ENCODE measurements at places on chromosomes 1 and 21. TPM values are rescaled to one million over a fixed set of nuclear protein-coding genes. Genes with fewer than 3 reads are reported as not detected.

DNA sequence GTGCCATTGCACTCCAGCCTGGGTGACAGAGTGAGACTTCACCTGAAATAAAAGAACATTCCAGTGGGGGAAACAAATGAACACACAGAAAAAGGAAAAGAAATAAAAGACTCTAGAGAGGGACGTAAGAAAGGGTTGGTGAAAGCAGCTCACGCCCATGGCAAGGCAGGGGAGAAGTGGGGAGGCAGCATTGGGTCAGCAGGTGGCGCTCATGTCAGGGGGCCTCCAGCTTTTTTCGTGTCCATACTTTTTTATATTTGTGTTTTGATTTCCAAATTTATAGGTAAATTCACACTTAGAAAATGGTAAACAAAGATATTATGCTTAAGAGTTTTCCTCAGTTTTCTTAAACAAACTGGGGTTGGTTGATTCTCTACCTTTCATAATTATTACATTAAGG lies 45.5 kb downstream of the VPS13D start:
- no peak for DNase-seq

DNA sequence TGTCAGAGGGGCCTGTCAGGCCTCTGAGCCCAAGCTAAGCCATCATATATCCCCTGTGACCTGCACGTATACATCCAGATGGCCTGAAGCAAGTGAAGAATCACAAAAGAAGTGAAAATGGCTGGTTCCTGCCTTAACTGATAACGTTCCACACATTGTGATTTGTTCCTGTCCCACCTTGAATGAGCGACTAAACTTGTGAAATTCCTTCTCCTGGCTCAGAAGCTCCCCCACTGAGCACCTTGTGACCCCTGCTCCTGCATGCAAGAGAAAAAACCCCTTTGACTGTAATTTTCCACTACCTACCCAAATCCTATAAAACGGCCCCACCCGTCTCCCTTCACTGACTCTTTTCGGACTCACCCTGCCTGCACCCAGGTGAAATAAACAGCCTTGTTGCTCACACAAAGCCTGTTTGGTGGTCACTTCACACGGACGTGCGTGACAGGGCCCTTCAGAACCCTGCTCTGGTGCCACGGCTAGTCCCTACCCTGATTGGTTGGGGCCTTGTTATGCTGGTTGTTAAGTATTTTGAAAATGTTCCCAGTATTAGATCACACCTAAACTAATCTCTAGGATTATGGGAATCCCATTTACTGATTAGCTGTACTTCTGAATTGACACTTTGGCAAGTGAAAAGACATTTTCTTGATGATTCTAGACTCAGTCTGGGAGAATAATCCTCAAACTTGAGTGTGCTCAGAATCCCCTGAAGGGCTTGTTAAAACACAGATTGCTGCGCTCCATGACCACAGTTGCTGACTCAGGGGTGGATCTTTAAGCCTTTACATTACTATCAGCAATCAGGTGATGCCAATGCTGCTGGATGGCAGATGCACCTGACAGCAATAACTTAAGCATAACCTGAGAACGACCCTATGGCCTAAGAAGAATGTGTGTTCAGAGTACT lies 28.8 kb upstream of the SPATA6 start:
- no peak for DNase-seq

DNA sequence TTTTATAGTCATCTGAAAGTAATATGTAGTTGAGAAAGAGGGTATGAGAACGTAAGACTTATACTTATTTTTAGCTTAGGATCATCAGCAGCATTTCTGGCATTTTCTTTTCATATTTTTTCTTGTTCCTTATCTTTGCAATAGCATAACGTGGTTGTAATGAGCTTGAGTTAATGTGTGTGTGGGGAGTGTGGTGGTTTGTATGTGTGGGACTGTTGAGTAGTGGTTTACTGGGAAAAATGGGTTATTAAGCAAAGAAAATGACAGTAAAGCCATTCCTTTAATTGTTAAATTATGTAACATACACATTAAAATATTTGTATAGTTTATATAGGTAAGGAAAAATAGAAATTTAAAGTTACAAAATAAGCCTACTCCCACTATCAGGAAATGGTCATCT lies 15.2 kb downstream of the PIP5K1A start:
- DNase-seq, result no peak

DNA sequence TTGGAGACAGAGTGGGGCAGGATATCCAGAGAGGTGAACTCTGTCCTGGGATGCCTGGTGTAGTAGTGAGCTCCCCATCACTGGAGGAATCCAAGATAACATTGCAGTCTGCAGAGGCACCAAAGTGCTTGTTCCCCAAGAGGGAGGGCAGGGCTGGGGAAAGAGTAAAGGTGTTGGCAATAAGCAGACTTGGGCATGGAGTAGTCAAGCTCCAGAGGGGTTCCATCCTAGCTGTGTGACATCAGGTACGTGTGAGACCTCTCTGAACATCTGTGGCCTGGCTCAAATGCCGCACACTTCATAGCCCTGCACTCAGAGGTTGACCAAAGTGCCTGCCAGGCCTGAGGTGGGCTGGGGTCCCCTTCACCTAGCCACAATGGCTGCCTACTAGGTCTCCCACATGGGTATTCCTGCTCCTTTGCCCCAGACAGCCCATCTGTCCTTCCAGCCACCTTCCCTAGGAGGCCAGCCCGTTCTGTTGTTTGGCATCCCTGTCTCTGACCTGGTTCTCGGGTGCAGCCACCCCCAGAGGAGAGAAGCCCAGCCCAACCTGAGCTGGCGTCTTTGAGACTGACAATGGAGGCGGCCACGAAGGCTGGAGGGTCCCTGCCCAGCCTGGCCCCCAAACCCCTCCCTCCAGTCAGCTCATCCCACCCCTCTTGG lies 2.8 kb upstream of the ARF1 start:
- DNase-seq, result no peak

RXFP4 gene
- not detected for total RNA-seq

DNA sequence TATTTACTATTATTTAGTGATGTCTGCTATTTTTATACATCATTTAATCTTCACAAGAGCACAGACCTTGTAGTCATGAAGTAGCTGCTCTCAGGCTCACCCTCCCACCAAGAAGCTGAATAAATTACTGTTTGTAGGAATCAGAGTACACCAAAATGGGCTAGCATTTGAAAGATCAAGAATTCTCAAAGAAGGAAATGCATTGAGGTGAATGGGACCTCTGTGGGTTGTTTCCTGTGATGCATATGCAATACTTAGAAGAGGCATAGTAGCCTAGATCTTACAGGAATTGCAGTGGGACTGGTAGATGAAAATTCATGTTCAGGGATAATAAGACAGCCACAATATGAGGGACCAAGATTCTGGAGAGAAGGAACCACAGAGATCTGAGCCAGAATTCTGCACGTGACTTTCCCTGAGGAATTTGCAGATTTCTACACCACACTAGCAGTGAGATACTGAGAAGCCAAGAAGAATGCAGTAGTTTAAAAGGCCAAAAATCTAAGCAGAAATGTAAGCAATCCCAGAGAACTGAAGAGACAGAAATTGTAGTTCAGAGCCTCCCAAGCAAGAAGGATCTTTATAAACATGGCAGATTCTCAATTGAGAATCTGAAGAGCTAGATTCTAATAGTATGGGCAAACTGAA lies 307.0 kb downstream of the ST6GALNAC3 start:
- no peak for DNase-seq

DNA sequence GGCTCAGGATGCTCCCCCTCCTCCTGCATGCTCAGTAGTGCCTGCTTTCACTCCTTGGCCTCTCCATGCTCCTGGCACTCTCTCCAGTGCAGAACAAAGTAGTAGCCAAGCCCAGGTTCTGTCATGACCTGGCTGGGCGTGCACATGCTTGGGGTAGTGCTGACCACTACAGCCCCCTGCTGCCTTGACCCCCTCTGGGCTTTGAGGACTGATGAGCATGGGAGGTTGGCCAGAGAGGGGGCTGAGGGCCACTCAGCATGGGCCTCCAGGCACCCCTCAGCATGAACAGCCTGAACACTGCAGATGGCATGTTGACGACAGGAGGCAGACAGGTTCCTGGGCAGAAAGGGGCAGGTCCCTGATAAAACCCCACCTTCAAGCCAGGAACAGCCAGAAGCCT lies 935.7 kb upstream of the PRMT6 start:
- DNase-seq, result no peak

TTC22 gene
- not detected for total RNA-seq

HAO2 gene
- not detected for total RNA-seq

DNA sequence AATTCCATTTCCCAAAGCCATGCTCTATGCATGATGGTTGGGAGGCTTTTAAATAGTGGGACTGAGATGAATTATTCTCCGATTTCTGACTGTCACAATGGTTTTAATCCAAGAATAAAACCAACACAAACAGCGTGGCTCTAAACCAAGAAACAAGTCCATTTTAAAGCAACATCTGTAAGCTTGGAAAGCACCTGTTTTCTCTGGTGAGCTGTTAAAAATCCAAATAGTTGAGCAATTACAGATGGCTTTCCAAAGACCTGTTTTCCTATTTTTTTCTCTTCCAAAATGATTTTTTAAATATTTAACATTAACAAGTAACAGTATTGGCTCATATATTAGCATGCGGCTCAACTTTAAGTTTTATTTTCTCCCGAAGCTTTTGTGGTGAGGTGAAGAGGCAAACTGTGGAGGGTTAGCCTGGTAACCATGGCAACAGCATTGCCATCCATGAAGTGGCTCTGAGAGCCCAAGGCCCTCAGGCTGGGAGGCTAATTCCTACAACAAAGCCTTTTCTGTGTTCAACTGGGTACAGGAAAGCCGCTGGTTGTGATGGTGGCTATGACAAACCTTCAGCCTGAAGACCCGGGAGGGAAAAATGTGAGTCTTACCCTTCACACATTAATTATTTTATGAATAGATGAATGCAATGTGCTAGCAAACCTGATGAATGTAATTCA lies 56.7 kb upstream of the B3GALT5 start:
- DNase-seq, result no peak

- DNase-seq, result peak; percentile 34
Observed at GRCh38 chr1:27724961-27725373, 794 bp upstream of the FAM76A start.

GCSAML gene
- not detected for total RNA-seq

NUDT17 gene
- total RNA-seq, result 3.6 TPM

POU2F1 gene
- 19.0 TPM for total RNA-seq

ITLN1 gene
- total RNA-seq, result not detected

- DNase-seq, result no peak
Observed at GRCh38 chr21:35386491-35387079, 337.5 kb upstream of the RUNX1 start.

DNA sequence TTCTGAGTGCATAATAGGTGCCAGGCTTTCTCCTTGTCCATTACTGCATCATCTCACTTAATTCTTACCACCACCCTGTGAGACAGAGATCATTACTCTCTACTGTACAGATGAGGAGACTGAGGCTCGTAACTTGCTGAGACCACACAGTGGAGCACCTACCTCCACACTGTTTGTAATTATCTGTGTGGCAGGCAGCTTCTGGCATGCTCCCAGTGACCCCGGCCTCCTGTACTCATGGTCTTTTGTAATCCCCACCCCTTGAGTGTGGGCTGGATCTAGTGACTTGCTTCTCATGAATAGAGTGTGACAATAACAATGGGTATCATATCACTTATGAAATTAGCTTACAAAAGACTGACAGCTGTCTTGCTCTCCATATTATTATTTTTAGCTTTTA lies 407.3 kb downstream of the MATN1 start:
- no peak for DNase-seq

KRTAP21-2 gene
- not detected for total RNA-seq

- peak; percentile 61 for DNase-seq
Observed at GRCh38 chr1:94416901-94417727, 1.1 kb upstream of the ABCD3 start.

GRCh38 chr1:228005511-228006033 lies 1.2 kb upstream of the WNT3A start:
- DNase-seq, result no peak

SRSF11 gene
- 91.6 TPM for total RNA-seq

DNA sequence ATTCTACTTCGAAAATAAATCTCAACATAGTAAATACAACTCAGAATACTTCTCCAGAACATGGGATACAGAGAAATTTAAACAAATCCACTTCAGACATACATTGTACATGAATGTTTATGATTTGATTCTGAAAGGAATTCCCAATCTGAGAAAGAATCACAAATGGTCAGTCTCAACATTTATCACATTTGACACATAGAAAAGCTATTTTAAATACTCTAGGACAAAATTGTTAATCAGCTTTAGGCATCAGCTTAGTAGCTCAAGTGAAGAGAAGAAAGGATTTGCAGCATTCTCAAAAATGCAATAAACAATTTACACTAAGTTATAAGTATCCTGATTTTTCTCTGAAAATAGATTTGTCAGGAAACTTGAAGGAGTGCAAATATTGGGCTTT lies 184.8 kb downstream of the PTPRC start:
- no peak for DNase-seq

- DNase-seq, result no peak
Observed at GRCh38 chr1:108615544-108615943, 45.3 kb downstream of the HENMT1 start.

DNA sequence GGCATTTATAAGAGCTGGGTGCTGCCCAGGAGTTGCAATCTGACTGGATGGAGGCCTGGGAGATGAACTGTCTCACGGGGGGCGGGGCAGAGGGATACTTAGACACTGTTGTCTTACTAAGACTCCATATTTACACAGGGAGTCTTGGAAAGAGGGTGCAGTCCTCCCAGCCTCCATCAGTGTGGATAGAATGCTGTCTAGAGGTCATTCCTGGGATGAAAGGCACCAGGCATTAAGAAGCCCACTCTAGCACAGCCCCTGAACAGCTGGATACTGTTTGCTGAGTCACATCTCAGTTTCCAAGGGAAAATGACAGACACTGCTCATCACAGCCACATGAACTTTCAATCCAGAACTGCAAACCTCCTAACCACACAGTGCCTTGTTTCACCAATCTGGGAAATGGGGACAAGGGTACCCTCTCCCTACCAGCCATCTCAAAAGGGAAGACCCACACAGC lies 43.3 kb downstream of the SSBP3 start:
- no peak for DNase-seq

DNA sequence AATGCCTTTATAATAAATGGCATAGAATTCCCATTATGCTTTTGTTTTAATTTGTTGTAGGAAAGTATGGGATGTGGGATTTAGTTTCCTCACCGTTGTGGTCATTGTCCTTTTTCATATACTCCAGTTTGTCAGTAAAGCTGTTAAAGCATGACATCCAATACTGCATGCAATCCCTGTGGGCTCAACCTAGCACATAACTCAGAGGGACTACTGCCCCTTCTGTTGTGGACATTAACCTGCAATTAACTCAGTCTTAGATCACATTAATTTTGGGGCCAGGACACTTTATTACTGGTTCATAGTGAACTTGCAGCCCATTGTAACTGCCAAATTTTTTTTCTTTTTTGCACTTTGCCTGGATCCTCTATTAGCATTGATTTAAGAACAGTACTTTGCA lies 112.5 kb downstream of the DNM3 start:
- peak; percentile 40 for DNase-seq

TFAP2E gene
- not detected for total RNA-seq

- DNase-seq, result peak; percentile 19
Observed at GRCh38 chr1:101069158-101069557, 43.6 kb upstream of the DPH5 start.

- no peak for DNase-seq
Observed at GRCh38 chr1:237863234-237863633, 27.5 kb downstream of the ZP4 start.

Data from G401 (cell line).